Activated T-helper 1 cell treated with anti-CD3 and anti-CD28 coated beads, Interleukin-2, amount 50 U/mL, for 16 hours (primary cell): ENCODE measurements at places on chromosomes 2 and 18.

DNA sequence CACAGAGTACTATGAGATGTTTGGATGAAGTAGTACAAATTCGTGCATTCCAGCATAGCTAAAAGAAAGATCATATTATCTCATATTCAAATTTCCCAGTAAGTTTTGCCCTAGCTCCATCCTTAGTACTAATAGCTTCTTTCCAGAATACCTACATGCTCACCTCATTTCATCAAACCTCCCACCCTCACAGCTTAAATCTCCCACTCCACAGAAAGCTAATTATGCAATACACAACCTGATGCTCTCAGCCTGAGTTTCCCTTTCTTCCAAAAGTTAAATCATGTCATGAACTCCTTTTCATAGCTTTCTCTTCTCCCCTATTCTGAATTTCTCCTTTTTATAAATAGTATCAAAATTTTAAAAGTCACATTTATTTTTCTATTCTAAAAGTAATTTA, 34.6 kb downstream of the DNAH6 start:
- no peak for DNase-seq

DNA sequence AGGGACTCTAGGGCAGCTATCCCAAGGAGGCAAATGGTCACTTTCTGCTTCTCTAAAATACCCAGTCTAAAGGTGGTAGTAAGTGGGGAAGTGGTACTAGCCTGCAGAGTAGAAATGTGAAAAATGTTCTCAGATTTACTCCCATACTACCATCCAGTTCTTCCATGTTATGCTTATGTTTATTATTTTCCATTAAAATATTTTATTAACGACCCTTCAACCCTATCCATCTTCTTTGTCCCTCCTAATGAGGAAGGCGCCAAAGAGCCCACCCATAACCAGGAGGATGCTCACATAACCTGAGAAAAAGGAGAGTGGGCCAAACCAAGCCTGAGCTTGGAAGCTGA, 153.5 kb downstream of the ANTXR1 start:
- DNase-seq, result no peak

- no peak for DNase-seq
Observed at GRCh38 chr2:88398180-88398579, 54.3 kb downstream of the FOXI3 start.

- no peak for DNase-seq
Observed at GRCh38 chr2:125427721-125428315, 1228.1 kb upstream of the GYPC start.

DNA sequence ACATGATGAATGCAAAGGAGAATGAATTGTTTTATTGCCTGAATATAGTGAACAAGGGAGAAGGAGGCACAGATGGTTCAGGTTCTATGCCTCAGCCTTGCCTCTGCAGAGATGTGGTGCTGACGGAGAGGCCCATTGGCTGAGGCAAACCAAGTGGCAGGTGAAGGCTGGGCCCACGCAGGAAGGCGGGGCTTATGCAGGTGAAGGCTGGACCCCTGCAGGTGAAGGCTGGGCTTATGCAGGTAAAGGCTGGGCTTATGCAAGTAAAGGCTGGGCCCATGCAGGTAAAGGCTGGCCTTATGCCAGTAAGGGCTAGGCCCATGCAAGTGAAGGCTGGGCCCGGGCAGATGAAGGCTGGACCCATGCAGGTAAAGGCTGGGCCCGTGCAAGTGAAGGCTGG, 414.7 kb downstream of the LRATD1 start:
- DNase-seq, result no peak

GRCh38 chr18:58562146-58562998, 66.5 kb downstream of the ALPK2 start:
- DNase-seq, result no peak

DNA sequence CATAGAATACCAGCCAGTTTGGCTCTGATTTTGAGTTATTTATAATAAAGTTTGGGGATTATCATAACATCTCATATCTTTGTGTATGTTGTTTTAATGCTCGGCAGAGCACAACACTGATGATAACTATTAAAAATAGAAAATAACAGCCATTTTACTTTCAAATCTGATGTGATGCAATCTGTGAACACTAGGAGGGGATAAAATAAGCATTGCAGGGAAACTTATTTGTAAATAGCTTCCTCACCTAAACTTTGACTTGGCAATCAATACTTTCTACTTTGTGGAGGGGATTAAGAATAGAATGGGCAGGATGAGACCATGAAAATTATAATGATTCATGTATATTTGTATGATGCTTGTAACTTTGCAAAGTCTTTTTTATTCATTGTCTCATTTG, 54.4 kb downstream of the USP14 start:
- DNase-seq, result no peak
